ENCODE measurements at places on chromosomes 5 and 9.

GRCh38 chr9:18073002-18073401 is 401.0 kb upstream of the ADAMTSL1 start:
- DNase-seq, result no peak

DNA sequence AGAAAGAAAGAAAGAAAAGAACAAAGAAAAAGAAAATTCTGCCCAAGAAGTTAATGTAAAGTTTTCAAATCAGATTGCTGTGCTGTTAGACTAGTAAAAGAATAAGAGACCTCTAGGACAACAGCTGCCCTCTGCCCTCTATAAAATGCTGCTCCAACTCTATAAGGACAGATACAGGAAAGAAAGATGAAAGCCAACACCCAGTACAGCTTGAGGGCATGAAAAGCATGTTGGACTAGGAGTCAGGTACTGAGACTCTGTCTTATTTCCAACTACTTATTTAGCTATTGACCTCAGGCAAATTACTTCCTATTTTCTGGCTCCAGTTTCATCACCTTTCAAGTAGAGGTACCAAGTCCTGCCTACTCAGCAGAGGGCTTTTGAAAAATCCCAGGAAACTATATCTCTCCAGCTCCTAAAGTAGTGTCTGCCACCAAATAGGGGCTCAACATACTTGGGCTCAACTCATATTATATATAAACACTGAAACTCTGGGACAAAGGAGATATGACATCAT is 5.7 kb downstream of the HBEGF start:
- no peak for DNase-seq

GRCh38 chr5:143110591-143110990 is 292.9 kb downstream of the NR3C1 start:
- no peak for DNase-seq

DNA sequence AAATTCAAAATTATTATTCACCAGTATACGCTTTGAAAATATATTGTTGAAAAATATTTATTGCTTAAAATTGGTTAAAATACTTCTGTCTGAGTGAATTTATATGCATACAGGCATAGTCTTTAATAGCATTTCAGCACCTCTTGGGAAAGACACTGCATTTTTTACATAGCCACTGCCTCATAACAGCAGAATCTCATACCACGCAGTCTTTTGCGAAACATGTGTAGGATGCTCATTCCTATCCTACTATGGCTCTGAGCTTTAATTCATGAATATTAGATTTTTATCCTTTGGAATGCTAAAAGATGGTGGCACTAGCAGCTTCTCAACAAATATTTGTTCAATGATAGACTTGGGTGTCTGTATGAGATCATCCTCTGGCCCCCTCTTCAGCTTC is 94.0 kb upstream of the SH3GL2 start:
- no peak for DNase-seq

DNA sequence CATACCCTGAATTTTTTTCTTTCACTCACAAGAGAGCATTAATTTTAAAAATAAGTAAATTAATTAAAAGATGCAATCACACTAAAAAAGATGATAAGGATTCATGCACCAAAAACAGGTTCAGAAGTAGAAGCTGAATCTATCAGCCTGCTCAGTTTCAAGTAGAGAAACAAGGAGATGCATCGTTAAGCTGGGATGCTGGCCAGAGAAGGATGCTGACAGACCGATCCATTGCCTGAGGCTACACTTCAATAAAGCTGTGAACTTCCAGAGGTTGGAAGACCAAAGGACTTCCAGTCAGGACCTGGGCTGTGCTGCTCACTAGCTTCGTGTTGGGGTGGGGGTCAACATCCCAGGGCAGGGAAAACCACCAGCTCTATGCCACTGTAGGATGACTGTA is 457.7 kb downstream of the EFNA5 start:
- DNase-seq, result no peak

GRCh38 chr9:86774116-86774515 is 173.2 kb downstream of the GAS1 start:
- no peak for DNase-seq

- DNase-seq, result peak; percentile 87
These were observed 3.4 kb downstream of the ASS1 start for GRCh38 chr9:130448035-130448624.

DNA sequence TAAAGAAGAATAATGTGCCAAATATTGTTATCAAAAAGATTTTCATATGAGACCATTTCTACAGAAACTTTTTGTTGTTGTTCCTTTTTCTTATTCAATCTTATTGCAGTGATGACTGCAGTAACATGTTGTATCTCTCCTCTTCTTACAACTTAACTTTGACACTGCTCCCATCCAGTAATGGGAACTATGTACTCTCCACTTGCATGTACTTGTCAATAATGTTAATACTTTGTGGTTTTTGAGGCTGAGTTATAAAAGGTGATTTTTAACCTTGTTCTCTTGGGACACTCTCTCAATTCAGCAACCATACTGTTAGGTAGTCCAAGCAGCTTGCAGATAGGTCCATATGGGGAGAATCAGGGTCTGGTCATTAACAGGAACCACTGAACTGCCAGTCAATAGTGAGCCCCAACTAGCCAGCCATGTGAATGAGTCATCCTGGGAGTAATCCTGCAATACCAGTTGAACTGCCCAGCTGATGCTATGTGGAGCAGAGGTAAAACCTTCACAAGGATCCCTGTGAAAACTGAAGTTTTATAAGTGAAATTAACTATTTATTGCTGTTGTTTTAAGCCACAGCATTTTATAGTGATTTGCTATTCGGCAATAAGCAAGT is 199.6 kb upstream of the DAB2 start:
- DNase-seq, result no peak

DNA sequence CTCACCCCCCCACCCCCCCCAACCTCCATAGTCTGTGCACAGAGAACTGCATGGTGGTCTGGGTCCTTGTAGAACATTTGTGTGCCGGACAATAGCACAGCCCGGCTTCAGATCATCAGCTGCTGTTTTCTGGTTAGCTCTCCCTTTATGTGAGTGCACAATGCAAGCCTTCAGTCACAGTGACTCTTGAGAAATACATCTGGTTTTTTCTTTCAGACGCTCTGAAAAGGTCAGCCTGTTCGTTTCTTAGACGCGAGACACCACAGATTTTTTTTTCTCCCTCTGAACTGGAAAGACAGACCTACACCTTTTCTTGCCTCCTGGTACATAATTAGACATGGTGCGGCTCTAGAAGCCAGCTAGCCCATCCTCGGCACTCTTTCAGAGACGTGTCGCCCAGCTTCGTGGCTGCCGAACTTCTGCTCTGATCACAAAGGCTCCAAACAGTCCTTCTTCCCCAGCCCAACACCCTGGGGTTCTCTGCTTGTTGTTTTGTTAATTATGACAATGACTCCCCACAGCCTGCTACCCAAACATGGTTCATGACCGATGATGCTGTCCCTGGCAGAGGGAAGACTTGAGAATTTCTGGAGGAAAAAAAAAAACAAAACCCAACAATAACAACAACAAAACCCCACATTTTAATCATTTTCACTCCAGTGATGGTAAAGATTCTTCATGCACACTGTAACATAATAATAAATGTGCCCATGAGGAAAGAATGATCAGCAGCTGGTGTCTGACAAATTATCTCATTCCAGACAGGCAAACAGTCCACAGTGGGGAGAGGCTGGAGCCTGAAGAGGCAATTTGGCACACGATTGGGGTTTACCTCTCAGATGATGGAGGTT is 241.4 kb upstream of the ZNF462 start:
- DNase-seq, result no peak

GRCh38 chr5:139671096-139671841 is 23.1 kb downstream of the CXXC5 start:
- DNase-seq, result no peak

GRCh38 chr5:140118302-140118936 is 4.5 kb downstream of the PURA start:
- peak; percentile 75 for DNase-seq

DNA sequence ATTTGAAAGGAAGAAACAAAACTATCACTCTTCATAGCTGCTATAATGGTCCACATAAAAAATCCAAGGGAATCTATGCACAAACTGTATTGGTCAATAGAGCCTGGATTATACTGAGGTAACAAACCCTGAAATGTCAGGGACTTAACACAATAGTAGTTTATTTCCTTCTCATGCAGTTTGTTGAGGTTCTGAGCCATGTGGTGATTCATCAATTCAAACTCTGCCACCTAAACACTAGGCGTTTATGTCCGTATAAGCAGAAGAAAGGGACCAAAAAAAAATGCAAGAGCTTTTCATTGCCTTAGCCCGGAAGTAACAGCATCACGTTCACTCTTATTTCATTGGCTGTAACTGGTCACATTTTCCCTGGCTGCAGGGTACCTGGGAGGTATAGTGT is 464.7 kb downstream of the ZSWIM6 start:
- DNase-seq, result no peak

DNA sequence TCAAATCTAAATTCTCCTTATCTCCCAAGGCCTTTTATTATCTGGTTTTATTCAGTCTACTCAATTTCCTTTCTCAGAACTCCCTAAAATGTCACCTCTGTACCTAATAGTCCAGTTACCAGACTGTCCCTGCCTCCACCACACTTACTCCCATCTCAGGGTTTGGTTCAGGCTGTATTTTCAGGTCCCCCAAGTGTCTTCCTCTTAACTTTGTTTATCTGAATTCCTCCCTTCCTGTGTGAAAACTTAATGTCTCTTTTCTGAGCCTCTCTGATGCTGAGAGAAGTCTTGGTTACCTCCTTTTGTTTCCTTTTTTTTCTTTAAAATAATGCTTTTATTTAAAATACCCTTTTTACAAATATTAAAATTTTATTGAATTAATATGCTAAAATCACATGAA is 133.4 kb downstream of the PAM start:
- no peak for DNase-seq

GRCh38 chr9:123364241-123364824 is 8.3 kb downstream of the CRB2 start:
- DNase-seq, result no peak

GRCh38 chr5:178240341-178240741 is 7.7 kb upstream of the PHYKPL start:
- no peak for DNase-seq

DNA sequence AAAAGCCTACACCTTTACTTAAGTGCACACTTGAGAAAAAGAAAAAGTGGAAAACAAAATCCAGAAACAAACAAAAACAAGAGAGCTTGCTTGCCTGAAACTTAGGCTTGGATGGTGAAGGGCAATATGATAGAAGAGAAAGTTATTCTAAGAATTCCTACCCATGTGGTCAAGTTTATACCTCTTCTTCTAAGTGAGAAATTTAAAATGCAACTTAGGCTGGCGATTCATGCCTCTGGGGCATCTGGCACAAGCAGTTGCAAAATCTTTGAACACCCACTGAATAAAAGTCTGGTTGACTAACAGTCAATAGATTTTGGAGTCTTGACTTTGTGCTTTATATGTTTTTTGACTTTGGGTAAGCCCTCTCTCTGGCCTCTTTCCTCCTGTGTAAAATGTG is 239.6 kb downstream of the KDM4C start:
- DNase-seq, result no peak

GRCh38 chr5:150227606-150228273 is 37.9 kb downstream of the SLC6A7 start:
- no peak for DNase-seq

DNA sequence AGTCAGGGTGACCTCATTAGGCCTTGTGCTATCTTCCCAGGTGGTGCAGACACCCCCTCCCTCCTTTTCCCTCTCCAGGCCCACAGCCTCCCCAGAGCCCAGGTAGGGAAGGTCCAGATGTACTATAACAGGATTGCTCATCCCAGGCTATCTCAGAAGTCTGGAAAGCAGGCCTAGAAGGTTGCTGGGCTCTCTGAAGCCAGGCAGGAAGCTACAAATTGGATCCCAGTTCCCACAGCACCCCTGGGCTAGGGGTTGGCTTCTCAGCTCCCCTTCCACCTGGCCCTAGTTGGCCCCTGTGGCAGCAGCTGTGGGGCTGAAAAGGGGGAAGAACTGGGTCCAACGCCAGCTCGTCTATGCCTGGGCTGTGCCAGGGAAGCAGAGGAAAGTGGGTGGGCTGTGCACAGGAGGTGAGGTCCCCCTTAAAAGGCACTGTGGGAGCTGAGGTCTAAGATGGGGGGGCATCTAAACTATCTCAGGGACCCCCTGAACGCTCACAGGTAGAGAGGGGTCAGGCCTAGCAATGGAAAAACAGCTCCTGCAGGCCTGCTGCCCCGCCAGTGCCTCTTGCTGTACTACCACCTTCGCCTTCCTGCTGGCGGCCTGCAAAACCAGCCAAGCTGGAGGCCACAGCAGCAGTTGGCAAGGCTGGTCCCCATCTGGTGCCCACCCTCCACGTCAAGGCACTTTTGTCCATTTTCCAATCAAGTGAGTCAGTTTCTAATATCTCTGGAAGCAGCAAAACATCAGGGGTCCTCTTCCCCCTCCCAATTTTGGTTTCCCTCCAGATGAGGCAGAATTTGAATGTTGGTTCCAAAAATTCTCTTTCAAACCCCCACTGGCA is 13.3 kb upstream of the PSMD5 start:
- DNase-seq, result no peak

DNA sequence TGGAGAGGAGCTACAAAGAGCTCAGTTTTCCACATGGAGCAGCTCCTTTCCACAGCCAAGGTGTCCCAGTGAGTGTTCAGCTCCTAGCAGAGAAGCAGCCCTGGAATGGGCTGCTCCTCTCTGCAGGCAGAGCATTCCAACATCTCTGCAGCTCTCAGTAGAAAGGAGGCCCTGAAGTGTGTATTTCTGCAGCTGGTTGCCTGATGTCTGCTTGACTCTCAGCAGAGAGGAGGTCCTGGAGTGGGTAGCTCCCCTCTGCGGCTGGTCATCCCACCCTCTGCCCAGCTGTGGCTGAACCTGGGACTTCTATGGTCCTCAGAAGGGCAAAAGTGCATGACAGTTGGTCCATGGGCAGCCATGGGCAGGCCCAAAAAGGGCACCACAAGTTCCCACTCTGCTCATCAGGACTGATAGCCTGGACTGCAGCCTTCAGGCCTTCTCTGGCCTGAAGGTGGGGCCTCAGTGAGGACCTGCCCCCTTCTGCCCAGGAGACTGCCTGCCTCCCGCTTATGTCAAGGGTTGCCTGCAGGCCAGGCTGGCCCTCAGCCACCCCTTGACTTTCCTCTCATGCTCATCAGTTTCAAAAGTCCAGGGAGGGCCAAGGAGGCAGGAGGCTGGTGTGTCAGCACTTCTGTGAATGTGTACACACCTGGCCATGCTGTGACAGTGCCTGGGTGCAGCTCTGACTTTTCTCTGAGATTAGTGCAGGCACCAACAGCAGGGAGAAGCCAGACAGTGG is 605.9 kb upstream of the FAM174A start:
- no peak for DNase-seq

GRCh38 chr5:172779691-172780341 is 8.8 kb upstream of the DUSP1 start:
- no peak for DNase-seq

Data from OCI-M1 (cell line).